ENCODE measurements at places on chromosomes 4 and X.

DNA sequence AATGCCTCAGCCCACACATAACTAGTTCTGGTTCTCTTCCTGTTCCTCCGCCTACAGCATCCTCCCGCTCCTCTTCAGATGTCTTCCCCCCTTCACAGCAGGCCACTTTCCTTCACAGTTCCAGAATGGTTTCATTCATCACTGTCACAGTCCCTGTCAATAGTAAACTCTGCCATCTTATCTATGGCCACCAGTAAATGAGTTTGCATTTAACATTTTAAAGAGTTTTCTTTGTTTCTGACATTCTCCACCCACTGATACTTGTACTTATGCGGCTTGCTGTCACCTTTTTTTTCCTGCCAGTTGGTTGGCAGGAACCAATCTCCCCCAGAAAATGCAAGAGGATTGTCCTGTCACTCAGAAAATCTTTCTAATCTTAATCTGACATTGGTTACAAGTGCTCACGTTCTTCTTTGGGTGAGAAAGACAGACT, 114.1 kb downstream of the GLUD2 start:
- no peak for DNase-seq

DNA sequence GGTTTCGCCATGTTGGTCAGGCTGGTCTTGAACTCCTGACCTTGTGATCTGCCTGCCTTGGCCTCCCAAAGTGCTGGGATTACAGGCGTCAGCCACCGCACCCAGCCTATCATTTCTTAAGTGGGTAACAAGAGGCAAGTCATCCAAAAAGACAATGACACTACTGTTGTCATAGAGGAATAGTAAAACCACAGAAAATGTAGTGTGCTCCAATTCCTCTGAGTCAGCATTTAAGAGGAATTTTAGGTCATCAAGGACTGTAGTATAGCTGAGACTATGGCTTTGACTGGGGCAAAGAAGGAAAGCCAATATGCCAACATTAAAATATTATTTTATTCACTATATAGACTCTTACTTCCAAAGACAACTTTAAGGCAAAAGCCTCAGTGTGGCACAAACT, 48.4 kb downstream of the ATP8A1 start:
- no peak for DNase-seq

DNA sequence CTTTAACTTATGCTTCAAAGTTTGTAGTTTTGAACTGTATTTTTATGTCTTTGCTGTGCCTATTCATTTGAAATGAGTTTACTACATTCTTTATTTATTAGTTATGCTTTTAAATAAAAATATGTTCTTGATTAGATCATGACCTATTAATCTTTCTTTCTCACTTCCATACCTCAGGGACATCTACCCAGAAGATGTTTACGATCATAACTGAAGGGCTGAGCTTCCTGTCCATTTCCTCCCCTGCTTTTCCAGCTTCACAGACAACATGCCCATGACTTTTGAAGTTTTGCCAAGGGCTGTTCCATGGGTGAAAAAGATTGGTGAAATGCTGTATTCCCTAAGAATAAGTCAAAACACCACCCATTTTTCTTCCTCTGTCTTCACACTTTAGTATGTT, 99.7 kb upstream of the DDIT4L start:
- no peak for DNase-seq

- no peak for DNase-seq
These were observed 359.0 kb downstream of the HS3ST1 start for GRCh38 chr4:11069581-11070211.

GRCh38 chr4:140944199-140944515, 188.0 kb upstream of the TBC1D9 start:
- peak; percentile 79 for DNase-seq

GRCh38 chr4:2768921-2769336, 12.8 kb upstream of the TNIP2 start:
- DNase-seq = no peak

- no peak for DNase-seq
These were observed 170.0 kb upstream of the GLRA2 start for GRCh38 chrX:14359316-14359715.

GRCh38 chr4:146255874-146256273, 41.5 kb downstream of the REELD1 start:
- peak; percentile 89 for DNase-seq

- no peak for DNase-seq
These were observed 61.2 kb downstream of the STARD8 start for GRCh38 chrX:68708503-68709290.

DNA sequence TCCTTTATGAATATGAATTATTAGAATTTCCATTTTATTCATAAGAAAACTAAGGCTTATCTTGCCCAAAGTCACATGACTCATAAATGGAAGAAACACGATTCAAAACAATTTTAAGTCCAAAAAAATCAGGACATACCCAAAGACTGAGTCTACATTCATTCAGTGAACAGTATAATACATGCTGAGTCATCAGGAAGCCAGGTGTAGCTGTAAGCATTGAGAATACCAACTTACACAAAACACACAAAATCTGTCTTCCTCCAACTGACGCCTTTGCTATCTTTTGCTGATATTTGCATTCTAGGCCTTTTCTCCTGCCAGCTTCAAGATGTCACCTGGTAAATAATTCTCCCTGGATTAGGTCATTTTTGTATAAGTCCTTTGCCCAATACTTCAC, 520.1 kb upstream of the GALNT7 start:
- DNase-seq = no peak

- DNase-seq = no peak
These were observed 631.6 kb downstream of the SPRY1 start for GRCh38 chr4:124028182-124028581.

- no peak for DNase-seq
These were observed 80.5 kb downstream of the HNRNPD start for GRCh38 chr4:82293304-82293703.

GRCh38 chrX:148314876-148315275, 185.5 kb upstream of the AFF2 start:
- DNase-seq = no peak

- DNase-seq = no peak
These were observed 13.6 kb downstream of the SH3RF1 start for GRCh38 chr4:169256856-169257761.

DNA sequence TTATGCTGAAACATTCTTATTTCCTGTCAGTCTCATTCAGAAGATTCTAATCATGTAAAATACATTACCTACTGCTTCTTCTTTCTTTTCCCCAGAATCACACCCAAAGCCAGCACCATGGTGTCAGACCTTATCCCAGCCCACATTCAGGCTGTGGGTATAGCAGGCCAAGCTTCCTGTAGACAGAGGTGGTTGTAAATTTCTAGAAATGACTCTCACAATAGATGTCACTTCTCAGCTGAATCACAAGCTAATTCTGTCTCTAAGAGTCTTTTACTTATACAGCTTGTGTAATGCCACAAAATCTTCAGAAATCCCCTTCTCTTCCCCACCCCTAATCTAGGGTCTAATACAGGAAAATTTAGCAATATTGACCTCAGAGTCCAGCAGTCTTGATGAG, 239.6 kb downstream of the PARM1 start:
- DNase-seq = no peak

DNA sequence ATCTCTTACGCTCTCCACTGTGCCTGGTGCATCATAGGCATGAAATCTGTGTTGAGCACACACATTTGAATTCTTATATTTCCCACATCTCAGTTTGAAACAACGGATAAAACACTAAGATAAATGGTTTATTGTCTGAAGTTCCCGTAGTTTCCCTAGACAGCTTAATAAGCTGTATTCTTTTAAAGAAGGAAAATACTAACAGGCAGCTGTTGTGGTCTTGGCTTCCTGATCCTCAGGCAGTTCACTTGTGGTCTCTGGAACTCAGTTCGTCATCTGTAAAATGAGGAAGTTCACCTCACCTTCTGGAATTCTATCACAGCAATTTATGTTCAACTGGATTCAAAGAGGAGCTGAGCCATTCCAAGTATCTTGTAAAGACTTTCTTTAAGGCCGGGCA, 1805.6 kb upstream of the TENM3 start:
- DNase-seq = no peak

DNA sequence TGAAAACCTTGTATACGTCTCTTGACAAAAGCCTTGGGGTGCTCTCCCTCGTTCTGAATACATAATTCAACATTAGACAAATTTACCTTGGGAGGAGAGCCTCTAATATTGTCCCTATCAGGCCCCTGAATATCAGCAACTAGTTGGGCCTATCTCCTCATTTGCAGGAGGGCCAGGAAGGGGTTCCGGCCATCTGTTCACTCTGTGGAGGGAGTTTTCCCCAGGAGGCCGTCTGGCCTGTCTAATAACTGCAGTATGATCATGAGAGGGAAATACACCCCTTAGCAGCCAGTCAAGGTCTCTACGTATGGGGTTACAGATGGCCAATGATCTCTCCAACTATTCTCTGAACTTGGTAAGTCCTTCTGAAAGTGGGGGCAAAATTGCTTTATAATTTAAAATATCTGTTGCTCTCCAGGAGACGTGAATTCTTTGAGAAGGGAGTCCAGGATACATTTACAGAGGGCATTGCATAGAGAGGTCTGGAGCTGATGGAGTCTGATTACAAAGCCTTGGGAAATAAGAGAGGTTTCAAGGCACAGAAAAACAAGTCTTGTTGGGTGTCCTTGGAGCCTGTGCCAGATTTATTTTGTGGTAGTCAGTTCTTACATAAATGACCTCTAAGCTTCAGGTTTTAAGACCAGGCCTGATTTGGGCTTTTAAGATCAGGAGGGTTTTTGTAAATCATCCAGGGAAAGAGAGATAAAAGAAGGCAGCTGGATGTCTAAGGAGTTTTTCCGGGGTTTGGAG, 48.2 kb upstream of the UXT start:
- no peak for DNase-seq

GRCh38 chrX:38970845-38971244, 169.6 kb downstream of the MID1IP1 start:
- no peak for DNase-seq

DNA sequence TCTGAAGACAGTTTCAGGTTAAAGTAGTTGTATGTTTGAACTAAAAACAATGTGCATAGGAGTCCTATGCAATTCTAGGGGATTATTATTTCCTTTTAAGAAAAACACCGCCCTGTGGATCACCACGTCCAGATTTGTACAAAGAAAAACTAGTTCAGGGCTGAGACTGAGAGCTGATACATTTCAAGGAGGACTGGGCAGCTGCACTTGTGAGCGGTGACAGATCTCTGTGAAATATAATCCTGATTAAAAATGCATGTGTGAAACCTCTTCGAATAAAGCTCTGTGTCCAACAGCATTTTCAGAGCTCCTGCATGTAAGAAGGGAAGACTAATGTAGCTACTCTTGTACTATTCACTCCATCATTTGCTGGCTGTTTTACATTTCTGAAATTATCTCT, 365.8 kb upstream of the PITX2 start:
- DNase-seq = no peak

Measured in fibroblast of skin of scalp (primary cell).